ENCODE measurements at places on chromosomes 2 and 18.

GRCh38 chr2:150427298-150427697 is 60.2 kb downstream of the RND3 start:
- no peak for DNase-seq

DNA sequence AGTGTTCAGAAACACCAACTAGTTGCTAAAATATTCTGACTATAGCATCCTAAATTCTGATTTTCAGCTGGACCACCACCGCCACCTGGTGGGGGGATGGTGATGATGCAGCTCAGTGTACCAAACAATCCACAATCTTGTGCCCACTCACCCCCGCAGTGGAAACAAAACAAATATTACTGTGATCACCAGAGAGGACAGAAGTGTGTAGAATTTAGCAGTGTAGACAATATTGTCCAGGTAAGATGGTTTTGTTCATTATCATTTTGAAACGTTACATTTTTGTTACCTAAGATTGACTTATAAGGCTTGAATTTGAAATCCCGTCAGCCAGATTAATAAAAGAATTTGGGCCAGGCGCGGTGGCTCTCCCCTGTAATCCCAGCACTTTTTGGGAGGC is 31.7 kb upstream of the UBXN4 start:
- peak; percentile 89 for DNase-seq

DNA sequence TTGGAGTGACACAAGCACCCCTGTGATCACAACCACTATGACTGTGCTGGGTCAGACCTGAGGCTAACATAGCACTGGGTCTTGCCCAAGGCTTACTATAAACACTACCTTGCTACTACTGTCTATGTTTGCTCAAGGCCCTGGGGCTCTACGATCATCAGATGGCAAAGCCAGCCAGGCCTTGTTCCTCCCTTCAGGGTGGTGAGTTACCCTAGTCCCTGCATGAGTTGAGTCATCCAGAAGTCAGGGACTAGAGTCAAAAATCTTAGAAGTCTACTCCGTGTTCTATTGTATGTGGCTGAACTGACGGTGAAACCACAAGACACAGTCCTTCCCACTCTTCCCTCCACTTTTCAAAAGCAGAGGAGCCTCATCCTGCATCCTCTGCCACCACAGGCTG is 551.2 kb upstream of the FSIP2 start:
- DNase-seq: no peak

GRCh38 chr2:130963849-130964793 is 127.4 kb downstream of the ARHGEF4 start:
- DNase-seq: no peak

- DNase-seq: no peak
Measured at GRCh38 chr2:23803965-23804542, 122.9 kb downstream of the ATAD2B start.

Data from activated CD8-positive, alpha-beta memory T cell treated with anti-CD3 and anti-CD28 coated beads for 24 hours (primary cell).